ENCODE measurements at places on chromosomes 7 and 10. TPM values are rescaled to one million over a fixed set of nuclear protein-coding genes. Genes with fewer than 3 reads are reported as not detected.

DNA sequence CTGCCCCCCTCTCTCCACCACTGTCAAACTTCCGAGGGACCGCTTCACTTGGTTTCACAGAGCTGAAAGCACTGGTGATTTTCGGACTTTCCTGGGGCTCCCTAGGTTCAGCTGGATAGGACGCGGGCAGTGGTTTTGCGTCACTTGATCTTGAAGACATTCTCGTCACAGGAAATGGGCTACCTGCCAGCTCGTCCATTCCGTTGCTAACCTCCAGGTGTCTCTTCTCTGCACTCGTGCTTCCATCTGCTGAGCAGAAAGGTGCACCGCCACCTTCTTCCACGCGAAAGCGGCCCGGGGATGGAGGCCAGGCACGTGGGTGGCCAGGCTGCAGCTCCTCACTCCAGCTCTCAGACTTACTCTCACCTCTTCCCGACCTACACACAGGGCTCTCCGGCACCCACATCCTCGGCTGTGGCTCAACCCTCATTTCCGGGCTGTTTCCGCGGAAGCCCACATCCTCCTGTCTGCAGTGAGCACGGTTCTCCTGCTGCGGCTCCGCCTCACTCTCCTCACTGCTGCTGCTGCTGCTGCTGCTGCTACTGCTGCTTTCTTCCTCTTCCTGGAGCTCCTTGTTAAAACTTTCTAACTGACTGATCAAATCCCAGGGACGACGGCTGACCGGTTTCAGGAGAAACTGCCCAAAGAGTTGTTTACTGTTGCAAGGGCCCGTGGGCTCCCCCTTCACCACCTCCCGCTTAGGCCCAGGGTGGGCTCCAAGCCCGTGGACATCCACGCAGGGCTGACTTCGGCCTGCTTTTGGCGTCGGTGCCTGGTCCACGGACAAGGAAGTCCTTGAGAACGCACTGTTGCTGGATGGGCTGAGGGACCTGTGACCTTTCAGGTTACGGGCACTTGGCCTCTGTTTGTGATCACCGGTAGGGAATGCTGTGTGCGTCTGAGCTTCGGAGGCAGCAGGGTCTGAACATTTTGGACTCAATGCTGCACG, 32.1 kb downstream of the JCAD start:
- DNase-seq: peak; percentile 68

- DNase-seq: no peak
Observed at GRCh38 chr10:113433711-113434110, 119.1 kb upstream of the HABP2 start.

Gene IQUB
- total RNA-seq: 0.81 TPM

DNA sequence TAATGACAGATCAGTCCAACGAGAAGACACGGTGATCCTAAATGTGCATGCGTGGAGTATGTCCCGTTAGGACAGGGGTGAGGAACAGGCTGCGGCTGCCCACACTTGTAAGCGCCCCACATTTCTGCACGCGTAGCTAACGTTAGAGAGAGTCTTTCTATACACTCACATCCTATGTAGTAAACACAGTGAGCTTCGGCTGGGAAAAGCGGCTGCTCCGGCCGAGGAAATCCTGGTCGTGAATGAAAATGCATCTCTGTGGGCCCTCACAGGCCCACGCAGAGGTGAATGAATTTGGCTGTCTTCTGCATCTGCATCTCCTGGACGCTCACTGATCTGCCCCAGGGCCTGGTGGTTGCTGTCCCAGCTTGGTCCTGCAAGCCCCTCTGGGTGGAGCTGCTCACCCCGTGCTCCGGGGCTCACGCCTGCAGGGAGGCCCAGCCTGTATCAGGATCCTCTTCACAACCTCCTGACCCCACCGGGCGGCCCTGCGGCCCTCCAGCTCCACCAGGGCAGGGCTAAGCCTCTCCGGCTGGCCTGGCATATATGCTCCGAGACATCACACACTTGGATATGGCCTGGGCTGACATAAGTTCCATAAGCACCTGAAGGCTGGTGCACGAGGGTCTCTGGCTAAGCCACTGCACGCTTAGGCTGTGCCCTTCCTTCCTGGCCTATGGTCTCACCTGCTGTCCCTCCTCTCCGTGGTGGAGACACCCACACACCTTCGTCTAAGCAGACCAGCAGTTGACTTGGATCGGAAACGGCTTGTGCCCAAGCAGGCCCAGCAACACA, 117.9 kb upstream of the DIP2C start:
- no peak for DNase-seq

- no peak for DNase-seq
Observed at GRCh38 chr10:87068281-87068680, 26.4 kb downstream of the GLUD1 start.

- DNase-seq: no peak
Observed at GRCh38 chr7:18901351-18901750, 216.1 kb downstream of the TWIST1 start.

DNA sequence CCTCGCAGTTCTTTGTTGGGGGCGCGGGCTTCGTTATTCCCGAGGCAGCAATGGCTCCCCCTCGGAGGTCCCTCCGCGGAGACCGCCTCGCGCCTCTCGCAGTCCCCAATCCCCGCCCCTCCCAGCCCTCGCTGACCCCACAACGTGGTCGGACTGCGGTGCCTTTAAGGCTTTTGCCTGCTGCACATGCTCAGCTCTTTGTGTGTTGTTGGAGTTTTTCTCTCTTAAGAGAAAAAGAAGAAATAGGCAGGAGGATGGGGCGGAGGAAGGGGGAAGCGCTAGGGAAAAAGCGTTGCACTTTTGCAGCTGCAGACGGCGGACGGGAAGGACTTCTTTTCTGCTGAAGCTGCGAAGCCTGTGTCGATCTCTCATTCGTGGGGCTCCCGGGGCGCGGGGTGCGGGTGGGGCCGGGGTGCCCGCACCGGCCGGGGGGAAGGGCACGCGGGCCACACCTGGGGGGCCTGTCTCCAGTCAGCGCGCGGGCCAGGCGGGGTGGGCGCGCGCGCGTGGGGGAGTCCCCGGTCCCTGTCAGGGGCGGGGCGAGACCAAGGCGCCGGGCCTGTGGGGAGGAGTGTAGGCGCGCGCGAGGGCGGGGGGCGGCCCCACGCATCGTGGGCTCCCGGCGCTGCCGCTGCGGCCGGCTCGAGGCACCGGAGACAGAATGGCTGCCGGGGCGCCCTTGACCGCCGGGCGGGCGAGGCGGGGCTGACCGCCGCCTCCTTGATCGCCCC, 445 bp upstream of the ATRNL1 start:
- DNase-seq: peak; percentile 80

- DNase-seq: peak; percentile 37
Observed at GRCh38 chr10:114026189-114027040, 17.3 kb upstream of the ADRB1 start.

Gene SOSTDC1
- total RNA-seq: not detected

DNA sequence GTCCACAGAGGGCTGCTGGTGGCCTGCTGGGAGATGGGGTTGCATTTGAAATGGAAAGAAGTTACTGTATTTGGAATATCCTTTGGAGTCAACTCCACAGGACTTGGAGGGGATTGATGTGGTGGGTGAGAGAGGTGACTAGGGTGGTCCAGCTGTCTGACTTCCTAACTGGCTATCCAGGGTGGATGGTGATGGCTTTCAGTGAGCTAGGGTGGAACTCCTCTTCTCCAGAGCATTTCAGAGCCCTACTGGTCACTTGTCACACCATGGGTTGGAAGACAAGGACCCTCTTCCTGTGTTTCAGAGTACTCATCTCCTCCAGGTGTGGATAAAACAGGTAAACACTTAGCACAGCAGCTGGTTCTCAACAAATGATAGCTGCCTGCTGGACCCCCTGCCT, 3.3 kb upstream of the ADAMTS14 start:
- DNase-seq: no peak

- no peak for DNase-seq
Observed at GRCh38 chr7:158707610-158708009, 3.0 kb upstream of the NCAPG2 start.

DNA sequence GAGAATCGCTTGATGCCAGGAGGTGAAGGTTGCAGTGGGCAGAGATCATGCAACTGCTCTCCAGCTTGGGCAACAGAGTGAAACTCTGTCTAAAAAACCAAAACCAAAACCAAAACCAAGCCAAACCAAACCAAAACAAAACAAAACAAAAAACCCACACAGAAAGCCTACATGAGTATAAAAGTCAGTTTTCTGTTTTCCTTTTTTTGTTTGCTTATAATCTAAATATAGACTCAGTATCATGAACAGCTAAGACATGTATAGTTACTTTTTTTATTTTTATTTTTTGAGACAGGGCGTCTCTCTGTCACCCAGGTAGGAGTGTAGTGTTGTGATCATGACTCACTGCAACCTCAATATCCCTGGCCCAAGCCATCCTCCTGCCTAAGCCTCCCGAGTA, 16.8 kb upstream of the MTPN start:
- no peak for DNase-seq

Gene MAGI2
- total RNA-seq: 25.5 TPM

- DNase-seq: no peak
Observed at GRCh38 chr10:23192712-23193434, 761 bp downstream of the PTF1A start.

Gene SEMA3C
- total RNA-seq: 86.8 TPM

DNA sequence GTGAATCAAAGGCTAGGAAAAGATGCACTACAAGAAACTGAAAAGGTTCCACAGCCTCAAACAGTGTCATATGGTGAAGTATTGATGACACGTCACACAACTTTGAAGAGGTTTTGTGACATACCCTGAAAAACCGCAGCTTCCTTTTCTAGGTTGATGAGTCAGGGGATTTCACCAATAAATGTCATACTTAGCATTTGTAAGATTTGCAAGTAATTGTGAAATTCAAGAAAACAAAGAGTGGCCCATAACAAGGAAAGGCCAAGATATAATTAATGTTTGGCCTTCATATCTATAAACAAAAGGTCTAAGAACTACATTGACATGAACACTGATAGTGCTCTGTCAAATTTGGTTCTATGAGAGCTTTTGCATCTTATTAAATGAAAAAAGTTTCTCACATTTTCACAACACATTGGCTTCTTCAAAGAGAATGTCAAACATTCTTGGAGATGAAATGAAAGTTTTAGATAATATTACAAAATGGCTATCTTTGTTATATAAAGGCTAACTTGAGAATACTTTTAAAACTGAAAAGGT, 62.0 kb upstream of the NAMPT start:
- no peak for DNase-seq

- DNase-seq: no peak
Observed at GRCh38 chr7:64625114-64626082, 40.5 kb upstream of the ZNF107 start.
